Ammon's horn (tissue), 1 donor: ENCODE measurements at places on chromosomes 2 and 18.
A peak's percentile ranks its signal among the peaks of the same experiment; 100 is the strongest.

- DNase-seq: peak; percentile 22
Observed at GRCh38 chr2:205138735-205139134, 543.6 kb upstream of the NRP2 start.

DNA sequence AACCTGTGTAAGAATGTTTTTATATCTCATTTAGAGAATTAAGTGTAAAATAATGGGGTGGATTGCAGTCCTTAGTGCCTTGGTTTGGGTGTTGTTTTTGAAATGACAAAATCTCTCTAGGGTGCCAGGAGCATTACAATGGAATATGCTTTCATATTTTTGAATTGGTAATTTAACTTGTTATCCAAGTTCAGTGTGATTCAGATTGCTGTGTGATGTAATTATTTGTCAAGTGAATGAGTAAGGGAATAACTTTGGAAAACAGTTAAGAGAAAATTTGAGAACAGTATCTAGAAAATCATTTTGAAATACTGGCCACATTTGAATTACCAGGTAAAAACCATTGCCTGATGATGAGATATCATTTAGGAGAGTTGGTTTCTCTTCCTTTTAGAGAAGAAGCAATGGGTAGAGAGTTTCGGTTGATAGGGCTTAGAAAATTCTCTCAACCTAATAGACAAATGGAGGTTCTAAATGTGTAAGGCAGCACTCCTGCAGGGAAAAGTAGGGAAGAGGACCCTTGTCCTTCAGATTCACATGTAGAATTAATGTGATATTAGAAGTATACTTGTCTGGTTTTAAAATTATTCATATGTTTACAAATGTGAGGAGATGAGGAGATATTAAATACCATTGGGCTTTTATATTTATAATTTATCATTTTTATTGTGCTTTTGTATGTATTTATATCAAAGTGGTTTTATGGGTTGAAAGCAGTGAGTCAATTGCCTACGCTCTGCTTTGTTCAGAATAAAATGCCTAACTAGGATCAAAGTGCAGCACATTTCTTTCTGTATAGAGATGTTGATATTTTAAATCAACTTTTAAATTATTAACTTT is 124.8 kb downstream of the PHLPP1 start:
- no peak for DNase-seq

GRCh38 chr2:39494784-39495251 is 57.7 kb upstream of the MAP4K3 start:
- no peak for DNase-seq

GRCh38 chr2:126657148-126657635 is 1.2 kb downstream of the GYPC start:
- no peak for DNase-seq

GRCh38 chr2:108212671-108213070 is 27.1 kb upstream of the SULT1C3 start:
- DNase-seq: no peak

DNA sequence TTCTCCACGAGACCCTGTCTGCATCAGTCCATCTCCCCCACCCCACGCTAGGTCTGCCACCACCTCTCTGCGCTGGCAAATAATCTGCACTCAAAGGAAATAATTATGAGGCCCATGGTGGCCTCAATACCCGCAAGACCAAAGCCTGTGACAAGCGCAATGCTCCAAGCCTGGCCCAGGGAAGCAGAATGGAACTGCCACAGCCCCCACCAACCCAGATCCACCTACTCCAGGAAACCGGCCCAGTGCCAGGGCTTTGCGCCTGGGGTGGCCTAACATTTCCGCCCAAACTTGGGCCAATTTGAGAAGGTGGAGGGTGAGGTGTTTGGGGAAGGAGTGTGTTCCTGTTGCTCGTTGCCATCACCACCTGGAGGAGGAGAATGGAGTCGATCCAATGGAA is 26.0 kb upstream of the ATOH8 start:
- DNase-seq: no peak

- DNase-seq: no peak
Observed at GRCh38 chr2:106642679-106643078, 155.5 kb downstream of the CD8B2 start.

GRCh38 chr2:207869784-207870778 is 100.4 kb upstream of the FZD5 start:
- DNase-seq: no peak

DNA sequence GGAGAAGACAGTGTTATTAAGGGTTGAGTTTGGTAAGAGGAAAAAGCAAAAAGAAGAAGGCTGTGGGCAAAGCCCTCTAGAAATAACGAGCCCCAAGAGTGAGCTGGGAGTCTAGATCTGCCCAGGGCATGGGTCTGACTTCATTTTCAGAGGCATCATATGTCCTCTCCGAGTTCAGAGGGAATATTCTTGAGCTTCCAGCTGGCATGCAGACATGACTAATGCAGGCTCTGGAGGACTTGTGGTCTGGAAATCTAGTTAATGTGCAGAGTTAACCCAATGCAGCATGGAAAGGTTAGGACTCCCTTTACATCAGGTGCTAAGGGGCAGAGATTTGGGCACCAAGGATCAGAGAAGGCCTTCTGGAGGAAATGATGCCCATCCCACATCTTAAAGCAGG is 7.3 kb downstream of the ACMSD start:
- DNase-seq: no peak

DNA sequence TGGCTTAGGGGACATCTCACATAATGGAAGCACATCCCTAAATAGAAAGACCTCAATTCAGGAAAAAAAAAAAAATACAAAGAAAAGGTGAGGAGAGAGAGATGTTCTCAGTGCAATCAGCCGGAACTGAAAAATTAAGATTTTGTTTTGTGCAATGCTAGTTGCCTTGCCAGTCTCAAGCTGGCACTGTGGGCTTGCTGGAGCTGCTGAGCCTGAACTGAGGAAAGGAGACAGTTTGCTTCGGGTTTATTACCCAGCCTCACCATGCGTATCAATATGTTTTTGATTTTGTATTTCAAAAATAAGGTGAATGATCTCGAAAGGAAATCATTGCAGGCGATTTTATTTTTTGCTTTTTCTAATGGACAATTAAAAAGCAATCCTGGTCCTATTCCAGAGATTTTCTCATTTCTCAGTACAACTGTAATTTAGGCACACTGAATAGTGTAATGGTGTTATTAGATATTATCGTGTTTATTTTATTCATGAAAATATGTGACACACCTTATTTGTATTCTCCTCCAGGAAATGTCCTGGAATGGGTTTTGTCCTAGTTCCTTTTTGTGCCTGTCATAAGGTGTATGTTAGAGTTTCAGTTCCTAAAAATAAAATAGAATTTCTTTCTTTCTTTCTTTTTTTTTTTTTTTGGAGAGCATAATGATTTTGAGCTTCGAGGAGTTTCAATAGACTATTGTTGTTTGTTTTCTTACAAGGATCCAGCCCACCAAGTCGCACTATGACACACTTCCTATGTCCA is 72.8 kb upstream of the ZEB2 start:
- DNase-seq: peak; percentile 61

DNA sequence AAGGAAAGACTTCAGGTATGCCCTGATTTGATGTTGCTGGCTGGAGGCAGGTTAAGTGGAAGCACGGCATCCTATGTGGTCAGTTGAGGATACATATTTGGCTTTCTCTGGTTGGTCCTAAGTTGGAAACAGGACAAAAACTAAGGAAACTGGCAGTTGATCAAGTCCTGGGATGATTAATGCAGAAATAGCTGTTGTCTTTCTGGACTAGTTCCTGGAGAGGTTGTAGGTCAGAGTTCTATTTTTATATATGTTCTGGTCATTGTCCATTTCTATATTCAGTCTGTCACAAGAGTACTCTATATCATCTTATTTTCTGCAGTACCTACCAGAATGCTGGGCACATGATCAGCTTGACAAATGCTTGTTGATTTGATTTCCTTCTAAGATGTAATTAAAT is 4.0 kb upstream of the SLC35F5 start:
- DNase-seq: no peak

DNA sequence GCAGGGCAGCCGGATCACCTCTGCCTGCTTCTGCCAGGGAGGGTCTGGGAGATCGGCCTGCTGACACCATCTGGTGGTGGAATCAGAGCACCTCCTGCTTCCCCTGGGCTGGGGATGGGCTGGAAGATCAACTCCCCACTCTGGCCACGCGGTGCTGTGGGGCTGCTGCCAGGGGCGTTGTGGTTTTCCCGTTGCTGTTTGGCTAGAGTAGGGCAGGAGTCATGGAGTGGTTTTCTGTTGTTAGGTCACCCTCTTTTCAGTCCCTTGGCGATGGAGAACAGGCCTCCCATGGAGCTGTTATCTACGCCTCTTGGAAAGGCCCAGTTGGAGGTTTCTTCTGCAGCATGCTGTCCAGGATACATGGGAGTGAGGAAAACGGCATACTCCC is 15.2 kb downstream of the BCL2L11 start:
- no peak for DNase-seq

DNA sequence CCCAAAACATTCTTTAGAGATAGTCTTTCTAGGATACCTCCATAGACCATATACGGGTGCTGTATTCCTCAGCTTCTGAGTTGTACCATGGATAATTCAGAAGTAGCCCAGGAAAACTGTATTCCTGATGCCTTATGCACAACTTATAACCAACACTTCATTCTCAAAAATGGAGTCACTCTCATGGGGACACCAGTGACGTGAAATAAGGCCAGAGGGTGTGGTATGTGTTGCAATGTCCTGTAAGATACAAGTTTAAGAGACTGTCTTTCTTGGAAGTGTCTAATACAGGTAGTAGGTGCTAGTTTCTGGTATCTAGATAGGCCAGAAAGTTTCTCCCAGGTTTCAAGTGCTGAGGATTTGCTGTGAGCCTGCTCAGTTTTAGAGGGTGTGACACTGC is 36.1 kb downstream of the COX7A2L start:
- DNase-seq: no peak

- no peak for DNase-seq
Observed at GRCh38 chr2:42830922-42831574, 38.7 kb upstream of the HAAO start.

DNA sequence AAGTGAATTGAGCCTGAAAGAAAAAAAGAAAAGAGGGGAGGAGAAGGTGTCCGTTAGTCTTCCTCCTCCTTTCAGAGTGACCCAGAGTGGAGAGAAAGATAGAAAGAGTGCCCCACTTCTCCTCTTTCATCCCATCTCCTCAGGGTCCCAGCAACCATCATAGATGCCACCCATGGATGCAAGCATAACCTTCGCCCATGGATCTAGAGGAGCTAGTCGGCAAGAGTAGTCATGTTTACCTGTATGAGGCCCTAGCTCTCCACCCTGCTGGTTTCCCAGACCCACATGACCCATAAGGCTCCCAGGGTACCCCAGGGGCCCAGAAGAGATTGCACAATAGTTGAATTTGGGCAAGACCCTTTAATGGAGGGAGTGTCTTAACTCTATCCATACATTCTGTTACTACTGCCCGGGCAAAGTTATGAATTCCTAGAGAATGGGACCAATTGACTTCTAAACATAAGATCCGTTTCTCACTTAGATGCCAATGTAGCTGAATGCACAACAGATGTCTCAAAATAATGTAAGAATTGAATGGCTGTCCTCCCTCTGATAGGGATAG is 56.1 kb upstream of the CDCA7 start:
- no peak for DNase-seq

GRCh38 chr18:54899500-54899899 is 59.8 kb downstream of the CCDC68 start:
- DNase-seq: no peak

DNA sequence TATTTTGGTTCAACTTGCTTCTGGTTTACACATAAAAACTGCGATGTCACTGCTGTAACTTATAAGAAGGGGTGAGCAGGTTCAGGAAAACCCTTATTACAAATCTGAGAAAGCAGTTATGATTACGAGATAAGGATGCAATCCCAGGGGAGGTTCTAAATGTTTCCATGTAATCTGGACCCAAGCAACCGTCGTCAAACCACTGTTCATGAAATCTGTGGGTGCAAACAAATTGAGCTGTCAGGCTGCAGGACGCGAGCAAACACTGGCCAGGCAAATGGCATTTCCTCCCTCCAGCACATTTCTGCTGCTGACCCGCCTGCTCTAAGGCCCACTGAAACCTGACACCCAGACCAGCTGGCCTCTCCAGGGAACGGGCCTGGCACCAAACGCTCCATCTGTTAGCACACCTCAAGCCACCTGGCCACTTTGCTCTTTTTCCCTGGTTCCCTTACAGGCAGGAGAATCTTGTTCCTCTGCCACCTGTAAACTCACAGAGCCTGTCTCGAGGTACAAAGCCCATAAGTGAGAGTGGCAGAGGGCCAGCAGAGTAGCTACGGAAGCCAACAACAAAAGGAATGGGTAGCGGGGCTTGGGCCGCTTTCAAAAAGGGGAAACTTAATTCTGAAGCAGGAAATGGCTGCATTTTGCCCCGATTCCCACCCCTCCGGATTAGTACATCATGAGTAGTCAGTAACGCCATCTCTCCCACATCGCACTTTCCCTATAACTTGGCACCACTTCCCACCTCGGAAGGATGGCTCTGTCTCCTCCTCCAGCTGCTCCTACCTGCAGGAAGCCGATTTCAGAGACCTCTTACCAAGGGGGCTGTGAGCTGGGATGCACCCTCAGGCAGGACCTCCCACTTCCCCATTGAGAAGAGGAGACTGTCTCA is 26.5 kb downstream of the CRACDL start:
- no peak for DNase-seq

- DNase-seq: no peak
Observed at GRCh38 chr2:71101656-71102055, 28.4 kb downstream of the MCEE start.

DNA sequence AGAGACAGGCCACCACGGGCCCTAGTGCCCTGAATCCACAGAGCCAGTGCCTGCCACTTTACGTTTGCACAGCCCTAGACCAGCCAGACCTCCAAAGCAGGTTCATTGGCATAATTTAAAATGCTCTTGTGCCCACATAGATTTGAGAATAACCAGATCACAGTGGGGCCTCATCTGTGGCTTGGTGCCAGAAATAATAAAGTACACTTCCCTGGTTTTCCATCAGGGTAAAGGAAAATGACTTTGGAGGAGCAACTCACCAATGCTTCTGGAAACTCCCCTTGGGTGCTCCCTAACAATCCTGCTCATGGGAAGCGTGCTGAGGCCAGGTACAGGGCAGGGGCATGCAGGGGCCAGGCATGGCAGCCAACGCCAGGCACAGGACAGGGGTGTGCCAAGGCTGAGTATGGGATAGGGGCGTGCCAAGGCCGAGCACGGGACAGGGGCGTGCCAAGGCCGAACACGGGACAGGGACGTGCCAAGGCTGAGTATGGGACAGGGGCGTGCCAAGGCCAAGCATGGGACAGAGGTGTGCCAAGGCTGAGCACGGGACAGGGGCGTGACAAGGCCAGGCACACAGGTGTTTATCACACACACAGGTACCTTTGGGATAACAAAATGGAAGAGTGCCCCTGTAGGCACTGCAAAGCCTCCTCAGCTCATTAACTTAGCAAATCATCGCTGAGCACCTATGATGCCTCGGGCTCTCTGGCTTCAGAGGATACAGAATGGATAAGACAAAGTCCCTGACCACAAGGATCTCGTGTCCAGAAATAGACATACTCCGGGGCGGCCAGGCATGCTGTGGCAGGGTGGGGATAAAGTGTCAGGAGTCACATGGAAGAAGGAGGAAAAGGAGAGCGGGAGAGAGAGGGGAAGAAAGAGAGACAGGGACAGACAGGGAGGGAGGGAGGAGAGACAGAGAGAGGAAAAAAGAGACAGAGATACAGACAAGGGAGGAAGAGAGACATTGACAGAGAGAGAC is 334.7 kb downstream of the EIPR1 start:
- DNase-seq: no peak

- DNase-seq: peak; percentile 69
Observed at GRCh38 chr18:5415031-5415430, 119.5 kb upstream of the ZBTB14 start.

GRCh38 chr2:119475225-119475856 is 43.7 kb downstream of the TMEM37 start:
- DNase-seq: no peak
